Tibial nerve (tissue), 4 donors: ENCODE measurements at places on chromosomes 5 and 9.

DNA sequence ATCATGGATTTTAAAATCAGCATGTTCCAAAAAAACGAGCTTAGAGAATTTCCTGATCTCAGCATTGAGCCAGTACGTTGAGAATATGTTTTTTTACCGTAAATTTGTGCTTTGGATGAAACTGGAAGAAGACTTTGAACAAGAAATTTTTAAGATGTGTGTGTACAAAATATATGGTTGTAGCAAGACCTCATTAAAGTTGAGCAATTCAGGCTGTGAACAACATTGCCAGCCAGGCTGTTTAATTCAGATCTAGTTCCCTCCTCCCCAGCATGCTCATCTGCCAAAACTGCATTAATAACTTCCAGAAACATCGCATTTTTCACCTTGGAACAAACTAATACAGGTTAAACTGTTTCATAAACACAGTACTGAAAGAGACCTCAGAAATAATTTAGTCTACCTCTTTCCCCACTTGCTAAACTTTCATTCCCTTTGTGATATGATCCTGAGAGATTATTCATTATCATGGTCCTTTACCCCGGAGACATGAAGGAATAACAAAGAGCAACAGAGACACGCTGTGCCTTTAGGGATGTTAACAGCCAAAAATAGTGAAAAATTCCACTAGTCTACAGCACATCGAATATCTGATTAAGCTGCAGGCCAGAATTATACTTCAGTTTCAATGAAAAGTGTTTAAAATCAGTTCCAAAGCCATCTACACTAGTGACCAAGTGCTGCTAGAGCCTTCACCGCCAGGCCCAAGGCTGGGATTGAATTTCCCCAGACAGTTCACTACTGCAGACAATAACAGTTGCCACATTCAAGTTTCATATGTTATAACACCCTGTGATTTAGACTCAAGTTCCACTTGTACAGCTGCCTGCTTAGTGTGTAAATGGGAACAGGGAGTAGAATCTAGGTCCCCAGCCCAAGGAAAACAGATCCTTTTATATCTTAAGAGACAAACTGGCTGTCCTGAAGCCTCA, 89.6 kb downstream of the EFNA5 start:
- no peaks in the 10 kb centered on the region for H3K36me3 ChIP-seq
- H3K27ac ChIP-seq, result no peak overlapping the region
- no peaks in the 10 kb centered on the region for H3K4me1 ChIP-seq
- no peak overlapping the region for H3K4me3 ChIP-seq
- H3K27me3 ChIP-seq, result no peaks in the 10 kb centered on the region

- H3K4me1 ChIP-seq, result no peaks in the 10 kb centered on the region
- H3K27me3 ChIP-seq, result no peaks in the 10 kb centered on the region
- H3K27ac ChIP-seq, result no peak overlapping the region
- no peaks in the 10 kb centered on the region for H3K36me3 ChIP-seq
- H3K4me3 ChIP-seq, result no peak overlapping the region
Observed at GRCh38 chr9:118100529-118101419, 396.6 kb downstream of the TLR4 start.

DNA sequence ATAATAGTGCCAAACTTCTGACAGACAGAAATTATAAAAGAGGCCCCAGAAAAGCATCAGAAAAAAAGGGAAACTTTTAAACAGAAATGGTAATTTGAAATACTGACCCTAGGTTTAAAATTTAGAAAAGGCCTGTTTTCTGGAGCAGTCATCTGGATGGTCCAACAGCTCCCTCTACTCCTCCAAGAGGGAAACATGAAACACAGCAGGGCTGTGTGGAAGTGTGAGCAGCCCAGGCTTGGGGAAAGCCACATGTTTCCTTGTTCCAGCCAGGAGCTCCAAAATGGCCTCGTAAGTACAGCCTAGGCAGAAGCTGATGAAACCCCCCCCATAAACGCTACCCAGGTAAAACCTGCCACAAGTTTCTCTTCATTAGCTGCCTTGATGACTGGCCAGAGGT, 499.3 kb upstream of the ADAMTS16 start:
- H3K4me1 ChIP-seq, result no peaks in the 10 kb centered on the region
- no peaks in the 10 kb centered on the region for H3K27me3 ChIP-seq
- no peak for DNase-seq
- no peaks in the 10 kb centered on the region for H3K36me3 ChIP-seq

GRCh38 chr5:27706832-27707231, 668.4 kb upstream of the CDH9 start:
- no peak overlapping the region for H3K27ac ChIP-seq
- no peaks in the 10 kb centered on the region for H3K36me3 ChIP-seq
- H3K4me1 ChIP-seq, result no peaks in the 10 kb centered on the region
- no peaks in the 10 kb centered on the region for H3K27me3 ChIP-seq
- DNase-seq, result no peak
